NCI-H524 (cell line): ENCODE measurements at places on chromosomes 1 and 21.

DNA sequence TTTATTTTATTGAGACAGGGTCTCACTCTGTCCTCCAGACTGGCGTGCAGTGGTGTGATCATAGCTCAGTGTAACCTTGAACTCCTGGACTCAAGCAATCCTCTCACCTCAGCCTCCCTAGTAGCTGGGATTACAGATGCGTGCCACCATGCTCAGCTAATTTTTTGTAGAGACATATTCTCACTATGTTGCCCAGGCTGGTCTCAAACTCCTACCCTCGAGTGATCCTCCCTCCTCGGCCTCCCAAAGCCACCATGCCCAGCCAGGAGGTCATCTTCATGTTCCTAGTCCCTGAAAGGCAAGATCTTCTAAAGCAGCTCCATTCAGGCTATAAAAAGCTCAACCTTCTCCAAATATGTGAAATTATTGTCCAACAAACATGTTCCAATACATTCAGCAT lies 53.9 kb downstream of the TOR1AIP2 start:
- DNase-seq: no peak

DNA sequence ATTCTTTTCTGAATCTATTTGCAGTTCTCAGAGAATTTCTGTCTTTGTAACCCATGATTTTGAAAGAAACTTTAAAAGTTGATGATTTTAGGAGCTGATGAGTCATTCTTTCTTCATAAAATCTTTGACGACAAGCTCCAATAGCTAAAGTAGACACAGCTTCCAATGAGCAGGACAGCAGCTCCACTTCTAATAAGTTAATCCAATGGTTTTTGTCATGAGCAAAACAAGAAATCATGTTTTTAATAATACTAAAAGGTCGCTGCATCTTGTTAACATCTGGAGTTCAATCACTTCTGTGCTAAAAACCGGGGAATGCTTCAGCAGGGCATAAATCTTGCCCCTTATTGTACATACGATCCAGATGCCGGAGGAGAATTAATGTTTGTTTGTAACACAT lies 48.9 kb upstream of the GORAB start:
- no peak for DNase-seq

DNA sequence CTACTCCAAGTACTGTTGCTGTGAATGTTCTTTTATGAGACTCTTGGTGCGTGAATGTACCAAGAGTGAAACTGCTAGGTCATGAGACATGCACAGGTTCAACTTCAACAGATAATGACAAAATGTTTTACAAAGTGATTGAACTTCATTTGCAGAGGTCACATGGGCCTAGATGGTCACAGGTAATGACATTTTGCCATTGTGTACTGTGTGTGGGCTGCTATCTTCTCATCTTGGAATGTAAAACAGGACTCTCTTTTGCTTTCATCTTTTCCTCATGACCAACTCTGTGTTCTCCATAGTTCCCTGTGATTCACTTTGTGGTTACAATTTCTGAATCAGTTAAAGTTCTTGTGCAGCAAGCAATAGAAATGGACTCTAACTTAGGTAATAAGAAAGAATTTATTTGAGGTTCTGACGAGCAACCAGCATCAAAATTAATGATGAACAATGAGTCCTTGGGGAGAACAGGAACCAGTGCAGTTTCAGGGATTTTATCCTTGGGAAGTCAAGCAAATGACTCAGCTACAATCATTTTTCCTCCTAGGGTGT lies 16.2 kb upstream of the TSNAX start:
- no peak for DNase-seq

DNA sequence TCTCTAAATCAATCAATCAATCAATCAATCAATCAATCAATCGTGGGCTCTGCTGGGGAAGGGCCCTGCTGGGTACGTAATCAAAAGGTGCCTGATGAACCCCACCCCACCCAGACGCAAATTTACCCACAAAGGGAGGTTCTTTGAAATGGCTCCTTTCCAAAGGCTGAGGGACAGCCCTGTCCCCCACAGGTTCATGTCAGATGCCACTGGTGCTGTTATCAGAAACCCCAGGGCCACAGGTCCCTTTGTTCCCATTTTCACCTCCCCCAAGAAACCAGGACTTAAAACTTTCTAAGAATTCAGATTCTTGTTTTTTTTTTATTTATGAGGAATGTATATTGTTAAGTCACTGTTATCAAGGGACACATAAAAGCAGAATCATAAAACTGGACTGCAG lies 14.2 kb downstream of the CHRNB2 start:
- no peak for DNase-seq

- no peak for DNase-seq
These were observed 248.8 kb upstream of the USP24 start for GRCh38 chr1:55463814-55464475.

- DNase-seq: no peak
These were observed 274.9 kb downstream of the LMO4 start for GRCh38 chr1:87603626-87604025.

DNA sequence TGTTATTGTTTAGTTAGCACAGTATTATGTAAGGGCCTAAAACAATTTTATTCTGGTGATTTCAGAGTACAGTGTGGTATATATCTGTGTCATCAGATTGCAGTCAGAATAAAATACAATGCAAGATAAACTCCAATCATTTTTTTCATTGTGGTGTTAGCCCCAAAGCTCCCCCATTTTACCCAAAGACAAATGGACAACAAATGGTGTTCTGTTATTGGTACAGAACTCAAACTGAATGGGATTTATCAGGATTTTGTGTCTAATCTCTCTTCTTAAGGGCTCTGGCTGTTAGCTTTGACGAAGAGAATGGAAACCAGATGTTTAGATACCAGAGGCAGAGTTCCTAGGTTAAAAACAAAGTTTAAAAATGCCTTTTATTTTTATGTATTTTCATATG lies 163.1 kb upstream of the USP25 start:
- no peak for DNase-seq
